ENCODE measurements at places on chromosomes 1 and 21.

- H3K36me3 ChIP-seq = no peaks in the 10 kb centered on the region
- no peaks in the 10 kb centered on the region for H3K27me3 ChIP-seq
- H3K4me1 ChIP-seq = peaks cover 14% of the 10 kb centered on the region
- H3K27ac ChIP-seq = peak overlapping the region; percentile 92
- DNase-seq = peak; percentile 35
- peak overlapping the region; percentile 26 for H3K4me3 ChIP-seq
These were observed 6.3 kb upstream of the PTP4A2 start for GRCh38 chr1:31944205-31945089.

GRCh38 chr1:159177272-159177907 lies 6.0 kb downstream of the CADM3 start:
- no peaks in the 10 kb centered on the region for H3K27me3 ChIP-seq
- no peak for DNase-seq
- H3K36me3 ChIP-seq = no peaks in the 10 kb centered on the region
- no peaks in the 10 kb centered on the region for H3K4me1 ChIP-seq

GRCh38 chr1:169109561-169110134 lies 3.2 kb downstream of the ATP1B1 start:
- peak; percentile 69 for DNase-seq
- H3K4me3 ChIP-seq = peak overlapping the region; percentile 0

GRCh38 chr21:37530901-37531351 lies 164.4 kb downstream of the DYRK1A start:
- H3K27me3 ChIP-seq = no peaks in the 10 kb centered on the region
- H3K4me1 ChIP-seq = no peaks in the 10 kb centered on the region
- DNase-seq = no peak

All from pancreas (tissue), 10 donors.